ENCODE measurements at places on chromosomes 11 and 22. TPM values are rescaled to one million over a fixed set of nuclear protein-coding genes. Genes with fewer than 3 reads are reported as not detected.

- no peak for DNase-seq
Observed at GRCh38 chr11:88523386-88524071, 186.0 kb upstream of the CTSC start.

GRCh38 chr11:119489087-119489486 is 66.1 kb upstream of the THY1 start:
- DNase-seq = no peak

The UPK3A gene
- total RNA-seq = 0.28 TPM

DNA sequence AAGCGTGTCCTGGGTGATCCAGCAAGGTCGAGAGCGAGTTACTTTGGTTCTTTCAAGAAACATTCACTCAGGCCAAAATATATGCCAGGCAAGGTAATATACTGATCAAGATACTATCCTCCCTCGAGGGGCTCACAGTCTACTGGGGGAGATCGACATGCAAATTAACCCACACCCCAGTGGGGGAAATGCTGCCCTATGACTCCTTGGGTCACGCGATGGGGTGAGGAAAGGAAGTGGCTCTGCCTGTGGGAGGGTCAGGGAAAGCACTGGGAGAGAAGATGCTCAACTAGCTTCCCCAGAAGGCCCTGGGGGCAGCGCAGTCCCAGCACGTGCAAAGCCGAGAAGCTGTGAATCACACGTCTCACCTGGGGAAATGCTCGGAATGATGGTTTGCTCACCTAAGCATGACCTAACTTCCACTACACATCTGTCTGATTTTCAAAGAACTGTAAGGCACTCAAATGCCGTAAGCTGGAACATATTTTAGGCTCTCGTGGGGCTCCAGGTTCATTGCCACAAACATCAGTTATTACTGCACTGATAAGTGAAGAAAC is 130.7 kb downstream of the RCN1 start:
- no peak for DNase-seq

The OR5D16 gene
- total RNA-seq = not detected

- no peak for DNase-seq
Observed at GRCh38 chr11:114559425-114560310, at the start of gene NXPE1. Gene NXPE1 (minus strand): TSS chr11:114559881. CDS start chr11:114551201, 8,680 bp downstream.

The GPHA2 gene
- 0.59 TPM for total RNA-seq
